ENCODE measurements at places on chromosomes 16 and 17.

DNA sequence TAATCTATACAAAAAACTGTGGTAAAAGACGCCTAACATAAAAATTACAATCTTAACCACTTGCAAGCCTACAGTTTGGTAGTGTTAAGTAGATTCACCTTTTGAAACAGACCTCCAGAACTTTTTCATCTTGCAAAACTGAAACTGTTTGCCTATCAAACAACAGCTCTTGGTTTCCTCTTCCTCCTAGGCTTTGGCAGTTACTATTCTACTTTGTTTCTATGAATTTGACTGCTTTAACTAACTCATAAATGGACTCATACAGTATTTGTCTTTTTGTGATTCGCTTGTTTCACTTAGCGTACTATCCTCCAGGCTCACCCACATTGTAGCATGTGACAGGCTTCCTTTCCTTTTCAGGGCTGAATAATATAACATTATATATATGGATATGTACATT is 97.0 kb downstream of the PRKCA start:
- ATAC-seq = no peak

GRCh38 chr17:75078284-75079022 is 9.3 kb upstream of the SLC16A5 start:
- peak; percentile 88 for ATAC-seq

DNA sequence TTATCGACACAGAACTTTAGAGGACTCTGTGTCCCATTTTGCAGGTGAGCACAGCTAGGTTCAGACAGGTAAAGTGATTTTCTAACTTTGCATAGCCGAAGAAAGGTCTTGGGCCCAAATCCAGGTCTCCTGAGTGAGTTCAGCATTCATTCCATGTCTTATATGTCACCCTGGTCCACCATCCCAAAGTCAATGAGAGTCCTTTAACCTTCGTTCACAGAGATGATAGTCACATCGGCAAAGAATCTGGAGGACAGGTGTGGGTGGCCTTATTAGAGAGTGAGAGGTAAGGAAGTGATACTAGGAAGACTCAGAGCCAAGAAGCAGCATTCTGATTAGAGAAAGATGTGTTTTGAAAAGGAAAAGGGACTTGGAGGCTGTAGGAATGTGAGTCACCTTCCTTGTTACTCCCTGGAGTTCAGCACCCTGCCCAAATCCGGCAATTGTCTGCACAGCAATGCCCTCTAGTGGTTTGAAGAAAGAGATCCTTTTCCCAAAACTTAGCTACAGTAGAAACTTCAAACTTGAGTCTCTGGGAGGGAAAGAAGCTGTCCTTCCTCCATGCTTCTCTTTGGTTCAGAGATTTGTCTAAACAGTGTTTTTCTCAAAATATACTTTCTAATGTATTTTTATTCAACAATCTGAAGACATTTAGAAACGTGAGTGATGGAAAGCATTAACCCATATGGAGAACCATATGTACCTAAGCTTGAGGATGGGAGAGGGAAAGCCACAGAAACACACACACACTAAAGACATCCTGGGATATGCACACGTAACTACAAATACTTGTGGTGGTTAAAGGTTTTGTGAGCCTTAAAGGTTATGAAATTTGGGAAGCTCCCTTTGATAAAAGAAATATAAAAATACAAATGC is 96.4 kb upstream of the SHISA6 start:
- no peak for ATAC-seq

- ATAC-seq = no peak
These were observed 25.3 kb upstream of the LITAF start for GRCh38 chr16:11611871-11612664.

DNA sequence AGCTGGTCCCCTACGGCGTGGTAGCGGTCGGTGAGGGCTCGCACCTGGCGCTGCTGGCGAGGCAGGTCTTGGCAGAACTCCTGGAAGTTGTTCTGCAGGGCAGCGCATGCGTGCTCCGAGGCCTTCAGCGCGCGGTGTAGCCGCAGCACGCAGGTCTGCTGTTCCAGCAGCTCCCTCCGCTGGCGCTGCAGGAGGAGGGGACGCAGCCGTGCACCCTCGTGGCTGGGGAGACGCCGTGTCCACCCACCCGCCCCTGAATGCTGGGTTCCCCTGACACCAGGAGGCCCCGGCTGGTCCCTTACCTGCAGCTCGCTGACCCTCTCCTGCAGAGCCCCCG is 12.2 kb downstream of the EVPL start:
- ATAC-seq = peak; percentile 47

GRCh38 chr17:68349157-68349556 is 57.9 kb downstream of the ARSG start:
- no peak for ATAC-seq
